Stimulated activated CD8-positive, alpha-beta memory T cell treated with anti-CD3 and anti-CD28 coated beads, Interleukin-7, amount 100 ng/mL, for 24 hours (primary cell): ENCODE measurements at places on chromosomes 3 and 15.

DNA sequence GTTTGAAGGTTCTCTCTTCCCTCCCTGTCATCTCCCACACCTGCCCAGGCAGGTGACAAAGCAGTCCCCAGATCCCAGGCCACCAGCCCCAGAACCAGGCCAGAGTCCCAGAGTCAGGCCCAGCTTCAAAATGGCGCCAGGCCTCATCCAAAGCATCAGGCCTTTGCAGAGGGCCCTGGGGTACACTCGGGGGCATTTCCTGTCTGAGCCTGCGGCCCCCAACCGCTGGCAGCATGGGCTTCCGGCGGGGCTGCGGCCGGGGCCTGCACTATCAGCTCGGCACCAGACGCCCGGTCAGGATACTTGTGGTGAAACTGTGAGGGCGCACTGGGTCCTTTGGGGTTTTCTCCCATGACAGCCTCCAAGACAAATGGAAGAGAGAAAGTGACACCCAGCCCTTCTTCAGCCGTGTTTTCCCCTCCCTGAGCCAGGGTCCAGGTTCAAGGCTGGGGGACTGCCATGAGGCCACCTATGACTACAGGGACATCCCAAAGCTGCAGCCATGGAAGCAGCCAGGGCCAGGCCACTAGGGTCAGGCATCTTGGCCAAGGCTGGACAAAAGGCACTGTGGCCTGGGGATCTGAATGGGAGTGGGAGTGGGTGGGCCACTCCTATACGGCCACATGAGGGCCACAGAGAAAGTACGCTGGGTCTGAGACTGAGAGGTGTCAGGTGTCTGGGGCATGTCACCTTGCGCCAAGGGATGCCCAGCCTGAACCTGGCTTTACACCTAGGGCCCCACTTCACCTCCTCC is 33.9 kb downstream of the RPN1 start:
- DNase-seq, result no peak

GRCh38 chr15:68495221-68495950 is 63.4 kb upstream of the ITGA11 start:
- DNase-seq, result no peak

GRCh38 chr3:152399374-152399773 is 130.6 kb downstream of the MBNL1 start:
- DNase-seq, result no peak

GRCh38 chr3:177590826-177591225 is 393.5 kb upstream of the TBL1XR1 start:
- no peak for DNase-seq

DNA sequence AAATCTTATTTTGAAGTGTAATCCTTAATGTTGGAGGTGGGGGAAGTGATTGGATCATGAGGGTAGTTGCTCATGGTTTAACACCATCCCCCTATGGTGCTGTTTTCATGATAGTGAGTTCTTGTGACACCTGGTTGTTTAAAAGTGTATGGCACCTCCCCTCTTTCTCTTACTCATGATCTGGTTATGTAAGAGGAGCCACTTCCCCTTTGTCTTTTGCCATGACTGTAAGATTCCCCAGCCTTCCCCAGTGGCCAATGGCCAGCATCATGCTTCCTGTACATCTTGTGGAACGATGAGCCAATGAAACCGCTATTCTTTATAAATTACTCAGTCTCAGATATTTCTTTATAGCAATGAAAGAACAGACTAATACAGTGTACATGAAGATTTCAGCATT is 39.8 kb upstream of the GMNC start:
- no peak for DNase-seq

- no peak for DNase-seq
Observed at GRCh38 chr3:33171580-33171979, 47.0 kb downstream of the SUSD5 start.

DNA sequence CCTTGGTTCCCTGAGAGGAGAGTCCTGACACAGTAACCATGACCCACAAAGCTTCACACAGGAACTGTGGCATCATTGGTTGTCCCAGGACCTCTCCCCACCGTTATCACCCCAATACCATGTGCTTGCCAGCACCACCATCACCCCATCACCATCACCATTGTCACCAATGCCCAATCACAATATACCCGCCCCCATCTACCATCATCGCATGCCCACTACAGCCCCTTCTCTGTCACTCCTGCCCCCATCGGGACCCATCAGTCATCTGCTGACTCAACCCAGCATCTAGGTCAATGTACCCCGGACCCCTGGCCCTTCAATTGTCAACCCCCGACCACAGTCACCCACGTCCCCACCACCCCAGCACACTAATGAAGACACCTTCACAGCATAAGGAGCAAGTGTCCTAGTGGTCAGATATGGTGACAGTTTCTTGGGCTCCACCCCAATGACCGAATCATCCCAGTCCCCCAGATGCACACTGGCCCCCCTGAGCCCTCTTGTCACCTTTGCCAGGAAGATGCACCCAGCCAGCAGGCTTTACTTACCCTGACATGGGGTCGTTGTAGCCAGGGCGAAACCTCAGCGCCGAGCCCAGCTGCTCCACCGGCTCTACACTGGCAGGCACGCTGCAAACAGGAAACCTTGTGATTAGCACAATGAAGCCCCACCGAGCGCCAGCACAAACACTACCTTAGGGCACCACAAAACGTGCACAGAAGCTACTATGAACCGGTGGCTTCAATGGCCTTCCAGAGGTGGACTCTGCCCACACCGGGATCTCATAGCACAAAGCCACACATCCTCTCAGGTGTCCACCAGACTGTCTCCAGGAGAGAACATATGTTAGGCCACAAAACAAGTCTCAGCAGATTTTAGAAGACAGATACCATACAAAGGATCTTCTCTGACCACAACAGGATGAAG is 25.1 kb downstream of the SHISA5 start:
- no peak for DNase-seq

DNA sequence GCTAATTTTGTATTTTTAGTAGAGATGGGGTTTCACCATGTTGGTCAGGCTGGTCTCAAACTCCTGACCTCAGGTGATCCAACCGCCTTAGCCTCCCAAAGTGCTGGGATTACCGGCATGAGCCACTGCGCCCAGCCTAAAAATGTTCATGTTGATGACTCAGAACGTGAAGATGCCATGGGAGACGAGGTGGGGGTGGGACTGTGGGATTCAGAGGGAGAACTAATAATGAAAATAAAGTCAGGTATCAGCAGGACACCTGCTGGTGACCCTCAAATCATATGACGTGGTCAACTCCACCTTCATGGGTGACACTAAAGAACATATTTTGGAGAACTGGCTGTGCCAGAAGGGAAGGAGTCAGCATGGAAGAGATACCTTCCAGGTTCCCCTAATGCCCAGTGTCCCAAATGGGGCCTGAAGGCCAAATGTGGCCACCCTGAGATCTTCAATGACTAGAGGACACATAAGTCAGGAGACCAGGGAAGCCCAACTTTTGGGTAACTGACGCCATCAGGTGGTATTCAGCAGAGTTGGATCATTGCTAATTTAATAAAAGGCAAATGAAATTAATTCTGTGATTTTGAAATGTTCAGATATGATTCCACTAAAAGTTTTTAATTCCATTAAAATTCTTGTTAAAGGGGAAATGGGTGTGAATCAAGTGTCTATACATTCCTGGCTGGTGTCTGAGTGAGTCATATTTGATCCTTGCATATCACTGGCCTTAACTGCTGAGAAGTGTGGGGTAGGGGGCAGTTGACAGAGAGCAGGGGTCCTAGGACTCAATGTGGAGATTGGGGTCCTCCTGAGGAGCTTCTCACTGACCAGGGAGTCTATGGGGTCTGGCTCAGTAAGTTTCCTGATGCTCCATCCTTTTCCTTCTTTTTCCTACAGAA is 88.6 kb upstream of the GSK3B start:
- DNase-seq, result no peak

- no peak for DNase-seq
Observed at GRCh38 chr3:99159220-99159762, 257.8 kb upstream of the DCBLD2 start.

- DNase-seq, result no peak
Observed at GRCh38 chr15:36210426-36210825, 369.0 kb upstream of the CDIN1 start.

- DNase-seq, result no peak
Observed at GRCh38 chr3:45887285-45887684, 942 bp downstream of the CCR9 start.

GRCh38 chr3:150127011-150127490 is 156.4 kb upstream of the PFN2 start:
- no peak for DNase-seq

GRCh38 chr15:101145362-101145761 is 106.5 kb downstream of the CHSY1 start:
- DNase-seq, result no peak

GRCh38 chr15:84833447-84834228 is 16.5 kb downstream of the ALPK3 start:
- no peak for DNase-seq

GRCh38 chr3:31817411-31817966 is 163.6 kb downstream of the OSBPL10 start:
- no peak for DNase-seq

DNA sequence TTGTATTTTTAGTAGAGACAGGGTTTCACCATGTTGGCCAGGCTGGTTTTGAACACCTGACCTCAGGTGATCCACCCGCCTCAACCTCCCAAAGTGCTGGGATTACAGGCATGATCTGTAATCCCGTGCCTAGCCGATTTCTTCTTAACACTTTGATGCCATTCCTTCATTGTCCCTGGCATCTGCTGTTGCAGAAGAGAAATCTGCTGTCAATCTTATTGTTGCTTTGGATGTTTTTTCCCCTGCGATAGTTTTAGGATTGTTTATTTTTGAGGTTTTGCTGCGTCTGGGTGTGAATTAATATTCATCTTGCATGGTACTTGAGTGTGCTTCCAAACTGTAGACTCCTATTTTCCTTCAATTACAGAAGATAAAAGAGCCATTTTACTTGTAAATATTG is 99.4 kb upstream of the ADAMTSL3 start:
- DNase-seq, result no peak
